ENCODE measurements at places on chromosomes 16 and 17. TPM values are rescaled to one million over a fixed set of nuclear protein-coding genes. Genes with fewer than 3 reads are reported as not detected.

The COX10 gene
- 9.9 TPM for total RNA-seq

The TEX19 gene
- not detected for total RNA-seq

DNA sequence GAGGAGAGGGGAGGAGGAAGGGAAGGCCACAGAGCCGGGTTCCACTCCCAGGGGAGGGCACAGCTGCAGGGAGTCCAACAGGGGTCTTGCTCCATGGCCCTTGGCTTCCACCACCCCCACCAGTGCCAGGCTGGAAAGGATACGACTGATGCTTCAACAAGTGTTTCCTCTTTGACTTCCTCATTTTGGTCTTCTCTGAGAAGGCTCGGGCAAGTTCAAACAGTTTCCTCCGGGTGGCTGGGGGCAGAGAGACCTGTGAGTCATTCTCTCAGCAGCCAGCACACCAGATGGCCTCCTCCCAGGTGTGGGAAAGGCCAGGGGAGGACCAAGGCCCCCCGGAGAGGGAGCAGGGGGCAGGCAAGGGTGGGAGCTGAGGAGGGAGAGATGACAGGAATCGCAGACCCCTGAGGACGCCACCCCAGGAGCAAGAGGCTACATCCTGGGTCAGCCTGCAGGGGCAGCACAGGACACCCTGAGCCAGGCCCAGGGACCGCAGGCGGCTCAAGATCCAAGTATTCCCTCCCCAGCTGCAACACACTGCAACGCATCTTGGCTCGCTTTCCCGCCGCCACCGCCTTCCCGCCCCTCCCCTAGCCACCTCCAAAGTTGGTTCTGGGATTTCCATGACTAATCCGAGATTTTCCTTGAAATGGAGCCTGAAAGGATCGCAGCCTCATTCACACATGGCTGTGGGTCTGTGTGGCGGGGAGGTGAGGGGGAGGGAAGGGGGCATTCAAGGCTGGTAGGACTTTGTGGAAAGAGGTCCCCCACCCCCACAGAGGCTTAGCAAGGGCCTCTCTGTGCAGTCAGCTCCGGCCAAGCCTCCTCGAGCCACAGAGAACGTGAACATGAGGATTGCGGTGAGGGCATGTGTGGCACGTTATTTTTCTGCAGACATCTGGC, 18.4 kb upstream of the MRPS23 start:
- peak; percentile 96 for DNase-seq

DNA sequence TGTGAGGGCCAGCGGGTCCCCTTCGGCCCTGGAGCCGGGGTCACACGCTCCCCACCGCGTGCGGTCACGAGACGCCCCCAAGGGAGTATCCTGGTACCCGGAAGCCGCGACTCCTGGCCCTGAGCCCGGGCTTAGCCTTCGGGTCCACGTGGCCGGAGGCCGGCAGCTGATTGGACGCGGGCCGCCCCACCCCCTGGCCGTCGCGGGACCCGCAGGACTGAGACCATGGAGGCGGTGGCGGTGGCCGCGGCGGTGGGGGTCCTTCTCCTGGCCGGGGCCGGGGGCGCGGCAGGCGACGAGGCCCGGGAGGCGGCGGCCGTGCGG, at the start of gene NAGLU:
NAGLU (plus strand) TSS at position 194 of the 324 bp plus-strand sequence; CDS start at position 226, 32 bp downstream.
- peak; percentile 99 for DNase-seq

DNA sequence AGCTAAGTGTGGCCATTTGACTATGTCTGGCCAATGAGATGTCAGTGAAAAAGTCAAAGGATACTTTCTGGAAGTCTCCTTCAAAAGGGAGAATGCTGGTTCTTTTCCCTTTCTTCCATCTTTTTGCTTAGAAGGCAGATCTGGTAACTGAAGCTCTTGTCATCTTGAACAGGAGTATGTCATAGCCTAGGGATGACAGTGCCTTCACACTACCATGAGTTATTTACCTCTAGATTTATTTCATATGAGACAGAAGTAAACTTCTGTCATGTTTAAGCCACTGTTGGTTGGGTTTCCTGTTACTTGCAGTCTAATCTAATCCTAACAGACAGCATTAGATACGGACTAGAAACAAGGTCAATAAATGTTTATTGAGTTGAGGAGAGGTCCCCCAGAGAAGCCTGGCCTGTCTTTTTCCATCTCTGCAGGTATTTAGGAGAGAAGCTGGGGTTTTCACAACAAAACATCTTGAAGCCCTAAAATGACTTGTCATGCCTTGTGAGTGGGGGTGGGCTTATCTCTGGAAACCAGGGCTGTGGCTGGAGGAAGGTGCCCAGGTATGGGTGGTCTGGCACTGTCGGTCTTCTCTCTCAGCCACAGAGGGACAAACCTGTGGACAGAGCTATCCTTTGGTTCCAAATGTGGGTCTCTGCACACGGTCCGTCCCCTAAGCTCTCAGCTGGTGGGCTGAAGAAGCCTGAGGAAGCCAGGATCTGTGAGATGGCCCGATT, 28.5 kb downstream of the TMEM98 start:
- DNase-seq, result no peak

DNA sequence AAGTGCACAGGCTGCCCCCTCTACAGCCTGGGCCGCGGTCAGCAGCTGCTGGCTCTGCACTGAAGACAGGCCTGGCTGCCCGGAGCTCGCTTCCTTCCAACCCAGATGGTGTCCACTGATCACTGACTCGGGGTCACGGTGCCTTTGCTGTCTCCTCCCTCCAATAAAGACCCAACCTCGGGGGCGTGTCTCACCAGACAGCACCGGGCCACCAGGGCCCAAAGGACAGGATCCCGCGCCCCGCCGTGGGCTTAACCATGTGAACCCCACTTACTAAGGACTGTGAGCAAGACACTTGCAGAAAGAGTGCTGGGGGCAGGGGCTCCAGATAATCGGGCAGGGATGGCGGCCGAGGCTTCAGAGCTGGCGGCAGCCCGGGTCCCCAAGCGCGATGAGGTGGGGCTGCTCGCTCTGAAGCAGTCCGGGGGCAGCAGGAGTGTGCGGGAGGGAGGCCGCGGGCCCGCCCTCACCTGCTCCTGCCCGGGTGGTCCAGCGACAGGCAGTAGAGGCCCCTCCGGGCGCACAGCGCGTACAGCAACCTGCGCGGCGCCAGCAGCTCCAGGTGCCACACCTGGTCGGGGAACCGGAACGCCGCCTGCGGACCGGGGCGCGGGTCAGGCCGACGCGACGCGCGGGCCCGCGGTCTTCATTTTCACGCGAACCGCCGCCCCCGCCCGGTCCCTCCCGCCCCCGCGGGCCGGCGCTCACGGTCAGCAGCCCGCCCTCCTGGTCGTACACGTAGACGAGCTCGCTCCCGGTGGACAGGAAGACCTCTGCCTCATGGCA, 502 bp downstream of the FAAP100 start:
- DNase-seq, result no peak

DNA sequence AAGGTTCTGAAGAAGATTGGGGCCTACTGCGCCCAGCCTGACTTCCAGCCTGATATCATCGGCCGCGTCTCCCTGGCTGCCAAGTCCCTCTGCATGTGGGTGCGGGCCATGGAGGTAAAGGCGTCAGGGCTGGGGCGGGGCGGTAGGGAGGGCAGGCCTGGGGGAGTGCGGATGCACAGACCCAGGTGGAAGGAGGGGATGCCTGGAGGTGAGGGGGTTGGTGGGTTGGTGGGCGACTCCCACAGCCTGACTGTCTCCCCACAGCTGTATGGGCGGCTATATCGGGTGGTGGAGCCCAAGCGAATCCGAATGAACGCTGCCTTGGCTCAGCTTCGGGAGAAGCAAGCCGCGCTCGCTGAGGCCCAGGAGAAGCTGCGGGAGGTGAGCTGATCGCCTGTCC, 26.8 kb upstream of the KDM6B start:
- DNase-seq, result no peak
